ENCODE measurements at places on chromosomes 2 and 18. TPM values are rescaled to one million over a fixed set of nuclear protein-coding genes. Genes with fewer than 3 reads are reported as not detected.

PHLPP1 gene
- total RNA-seq = 11.9 TPM

GRCh38 chr2:204306667-204307066 lies 238.6 kb upstream of the PARD3B start:
- ATAC-seq = no peak

GRCh38 chr2:106840818-106841217 lies 45.1 kb downstream of the ST6GAL2 start:
- ATAC-seq = no peak

GRCh38 chr18:36633961-36634412 lies 194.8 kb downstream of the TPGS2 start:
- ATAC-seq = no peak

DNA sequence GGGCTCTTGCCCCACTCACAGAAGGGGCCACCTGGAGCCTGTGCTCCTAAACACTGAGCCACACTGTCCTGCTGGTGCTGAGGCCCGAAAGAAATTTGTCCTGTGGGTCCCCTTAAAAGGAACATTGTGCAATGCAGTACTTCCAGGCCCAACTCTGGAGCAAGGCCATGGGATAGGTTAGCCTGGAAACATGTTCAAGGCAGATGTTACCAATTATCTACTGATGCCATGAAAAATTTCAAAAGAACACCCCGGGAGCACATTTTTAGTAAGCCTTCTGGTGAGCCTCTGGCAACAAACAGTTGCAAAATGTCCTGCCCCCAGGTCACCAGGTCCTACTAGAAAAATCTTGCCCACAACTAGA lies 12.3 kb upstream of the PTMA start:
- ATAC-seq = no peak

- no peak for ATAC-seq
These were observed 43.0 kb upstream of the PID1 start for GRCh38 chr2:229314117-229314516.

SSB gene
- 164 TPM for total RNA-seq

DNA sequence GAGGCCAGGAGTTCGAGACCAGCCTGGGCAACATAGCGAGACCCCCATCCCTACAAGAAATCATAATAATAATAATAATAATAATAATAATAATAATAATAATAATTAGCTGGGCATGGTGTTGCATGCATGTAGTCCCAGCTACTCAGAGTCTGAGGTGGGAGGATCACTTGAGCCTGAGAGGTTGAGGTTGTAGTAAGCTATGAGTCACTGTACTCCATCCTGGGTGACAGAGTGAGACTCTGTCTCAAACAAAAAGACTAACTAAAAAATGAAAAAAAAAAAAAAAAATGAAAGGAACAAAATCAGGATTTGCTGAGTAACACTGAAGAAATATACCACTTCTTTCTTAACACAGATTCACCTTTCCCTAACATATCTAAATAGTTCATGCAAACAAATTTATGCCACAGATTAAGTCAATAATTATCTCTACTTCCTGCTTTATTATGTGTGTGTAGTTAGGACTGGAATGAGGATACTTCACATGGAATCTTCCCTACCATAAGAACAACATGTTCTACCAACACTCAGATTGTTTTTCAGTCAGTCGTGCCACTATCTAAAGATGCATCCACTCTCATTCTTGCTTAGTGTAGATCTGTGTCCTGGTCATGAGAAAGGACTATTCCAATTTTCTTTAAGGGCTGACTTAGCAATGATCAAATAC lies 928.7 kb downstream of the SLC4A3 start:
- ATAC-seq = no peak

GRCh38 chr18:9055185-9055584 lies 47.3 kb upstream of the NDUFV2 start:
- no peak for ATAC-seq

DNA sequence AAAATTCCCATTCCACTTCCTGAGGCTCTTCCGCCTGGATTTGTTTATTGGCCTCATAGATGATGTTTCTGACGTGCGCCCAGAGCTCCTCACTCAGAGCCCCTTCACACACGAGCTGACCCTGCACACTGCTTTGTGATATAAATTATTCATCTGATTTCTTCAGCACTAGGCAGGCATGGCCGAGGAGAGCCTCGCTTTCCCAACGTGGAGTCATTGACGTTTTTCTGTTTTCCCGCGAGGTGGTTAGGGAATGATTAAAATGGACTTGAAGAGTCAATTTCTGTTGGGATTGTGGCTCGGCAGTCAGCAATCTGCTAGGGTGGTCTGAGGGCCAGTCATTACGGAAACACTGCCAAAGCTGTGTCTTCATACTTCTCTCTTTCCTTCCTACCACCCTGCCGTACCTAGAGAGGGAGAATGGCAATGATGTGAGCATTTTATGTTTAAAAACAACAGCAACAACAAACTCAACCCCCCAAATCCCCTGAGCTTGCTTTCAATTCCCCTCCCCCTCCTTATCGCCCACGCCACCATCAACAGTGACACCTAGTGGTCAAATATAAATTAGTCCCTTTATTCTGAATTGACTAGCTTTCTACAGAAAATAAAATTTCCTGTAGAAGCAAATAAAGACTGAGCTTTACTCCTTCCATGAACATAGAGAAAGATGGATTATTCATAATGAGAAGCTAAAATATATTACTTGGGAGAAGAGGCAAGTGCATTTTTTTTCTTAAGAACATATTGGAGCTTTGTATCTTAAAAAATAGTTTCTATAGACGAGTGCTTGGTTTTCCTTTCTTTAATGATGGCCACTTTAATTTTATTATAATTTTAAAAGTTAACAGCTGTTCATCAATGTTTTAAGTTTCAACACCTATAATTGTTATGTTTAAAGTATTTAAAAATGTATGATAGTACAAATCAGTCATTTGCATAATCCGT lies 285.1 kb downstream of the MTX2 start:
- ATAC-seq = peak; percentile 85

LINC00305 gene
- total RNA-seq = not detected

GRCh38 chr2:118290411-118291250 lies 202.4 kb downstream of the INSIG2 start:
- peak; percentile 29 for ATAC-seq

SMYD1 gene
- 1.9 TPM for total RNA-seq

GRCh38 chr2:107530046-107530445 lies 296.6 kb upstream of the RGPD4 start:
- no peak for ATAC-seq

GRCh38 chr2:25383806-25384205 lies 42.1 kb upstream of the DNMT3A start:
- no peak for ATAC-seq

Data from motor neuron (in vitro differentiated cells).